Stimulated activated CD4-positive, alpha-beta T cell treated with anti-CD3 and anti-CD28 coated beads, TNF-alpha, amount 100 ng/mL, for 4 hours (primary cell): ENCODE measurements at places on chromosomes 3 and 15.

- DNase-seq, result no peak
Observed at GRCh38 chr15:38320866-38321265, 68.2 kb downstream of the SPRED1 start.

DNA sequence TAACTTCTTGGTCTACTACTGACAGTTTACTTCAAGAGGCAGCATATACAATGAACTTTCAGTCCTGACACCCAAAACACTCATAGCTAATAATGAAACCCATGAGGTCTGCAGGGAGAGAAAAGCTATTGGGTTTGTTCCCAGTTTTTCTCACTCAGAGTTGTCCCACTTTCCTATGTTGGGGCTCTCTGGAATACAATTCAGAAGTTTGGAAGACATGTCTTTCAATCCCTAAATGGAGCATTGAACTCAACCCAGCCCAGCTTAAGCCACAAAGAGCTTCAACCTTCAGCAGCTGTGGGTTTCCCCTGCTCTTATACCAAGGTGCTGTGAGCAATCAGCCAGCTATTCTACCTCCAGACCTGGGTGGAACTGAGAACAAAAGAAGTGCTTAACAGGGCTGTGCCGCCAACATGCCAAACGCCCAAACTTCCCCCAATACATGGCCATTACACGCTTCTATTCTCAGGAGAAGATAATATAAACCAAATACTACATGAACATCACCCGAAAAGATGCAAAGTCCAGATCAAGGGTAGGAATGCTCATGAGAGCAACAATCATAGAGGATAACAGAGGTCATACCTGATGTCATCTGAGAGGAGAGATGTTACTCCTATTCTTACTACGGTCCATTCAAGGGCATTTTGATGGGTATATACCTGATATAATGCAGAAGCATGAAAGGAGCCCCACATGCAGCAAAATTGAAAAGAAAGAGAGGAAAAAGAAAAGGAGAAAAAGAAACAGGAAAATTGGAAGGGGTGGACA, 131.2 kb upstream of the TGFBR2 start:
- DNase-seq, result no peak

GRCh38 chr3:184037816-184038215, 6.3 kb downstream of the HTR3D start:
- no peak for DNase-seq

DNA sequence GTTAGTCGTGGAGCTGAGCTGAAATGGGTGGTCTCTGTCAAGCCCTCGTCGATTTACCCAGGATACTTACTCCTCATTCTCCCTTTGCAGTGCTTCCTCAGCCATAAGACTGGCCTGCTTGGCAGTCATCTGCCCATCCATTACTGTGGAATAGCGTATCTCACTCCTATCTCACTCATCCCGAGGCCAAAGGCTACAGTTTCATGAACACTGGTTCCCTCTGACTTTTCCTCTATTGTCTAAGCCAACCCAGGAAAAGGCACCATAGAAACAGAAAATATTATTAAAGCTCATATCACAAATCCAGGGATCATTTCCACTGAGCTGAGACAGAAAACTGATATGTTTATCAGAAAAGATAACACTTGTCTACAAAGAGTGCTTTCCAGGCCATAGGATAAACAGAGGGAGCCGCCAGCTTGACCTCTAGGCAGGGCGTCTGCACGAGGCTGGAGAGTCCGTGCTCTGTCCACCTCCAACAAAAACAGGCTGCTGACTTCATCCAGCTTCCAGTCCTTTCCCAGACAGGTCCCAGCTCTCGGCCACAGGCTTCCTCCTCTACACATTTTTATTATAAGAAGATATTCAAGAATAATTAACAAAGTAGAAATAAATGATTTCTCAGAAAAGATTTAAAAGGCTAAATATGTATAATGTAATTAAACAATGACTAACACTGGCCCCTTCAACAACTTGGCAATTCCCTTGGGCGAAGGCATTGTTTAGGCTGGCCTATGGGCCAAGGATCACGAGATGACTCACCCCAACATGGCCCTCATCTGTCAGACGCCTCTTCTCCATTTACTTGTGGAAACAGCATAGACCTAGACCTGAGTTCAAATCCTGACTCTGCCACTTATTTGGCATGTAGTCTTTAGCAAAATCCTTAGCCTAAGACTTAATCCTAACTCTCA, 27.4 kb upstream of the BOC start:
- DNase-seq, result no peak

GRCh38 chr15:47877836-47878235, 160.5 kb downstream of the SEMA6D start:
- no peak for DNase-seq

- no peak for DNase-seq
Observed at GRCh38 chr3:117873249-117873600, 1161.4 kb downstream of the IGSF11 start.

GRCh38 chr3:52682016-52682415, 3.7 kb downstream of the PBRM1 start:
- no peak for DNase-seq

GRCh38 chr15:65183865-65184159, 1.3 kb downstream of the CLPX start:
- DNase-seq, result no peak

- no peak for DNase-seq
Observed at GRCh38 chr15:39286706-39287105, 294.2 kb upstream of the THBS1 start.

GRCh38 chr3:194270627-194271459, 80.3 kb downstream of the CPN2 start:
- no peak for DNase-seq

- no peak for DNase-seq
Observed at GRCh38 chr3:192482391-192482790, 244.9 kb downstream of the FGF12 start.

DNA sequence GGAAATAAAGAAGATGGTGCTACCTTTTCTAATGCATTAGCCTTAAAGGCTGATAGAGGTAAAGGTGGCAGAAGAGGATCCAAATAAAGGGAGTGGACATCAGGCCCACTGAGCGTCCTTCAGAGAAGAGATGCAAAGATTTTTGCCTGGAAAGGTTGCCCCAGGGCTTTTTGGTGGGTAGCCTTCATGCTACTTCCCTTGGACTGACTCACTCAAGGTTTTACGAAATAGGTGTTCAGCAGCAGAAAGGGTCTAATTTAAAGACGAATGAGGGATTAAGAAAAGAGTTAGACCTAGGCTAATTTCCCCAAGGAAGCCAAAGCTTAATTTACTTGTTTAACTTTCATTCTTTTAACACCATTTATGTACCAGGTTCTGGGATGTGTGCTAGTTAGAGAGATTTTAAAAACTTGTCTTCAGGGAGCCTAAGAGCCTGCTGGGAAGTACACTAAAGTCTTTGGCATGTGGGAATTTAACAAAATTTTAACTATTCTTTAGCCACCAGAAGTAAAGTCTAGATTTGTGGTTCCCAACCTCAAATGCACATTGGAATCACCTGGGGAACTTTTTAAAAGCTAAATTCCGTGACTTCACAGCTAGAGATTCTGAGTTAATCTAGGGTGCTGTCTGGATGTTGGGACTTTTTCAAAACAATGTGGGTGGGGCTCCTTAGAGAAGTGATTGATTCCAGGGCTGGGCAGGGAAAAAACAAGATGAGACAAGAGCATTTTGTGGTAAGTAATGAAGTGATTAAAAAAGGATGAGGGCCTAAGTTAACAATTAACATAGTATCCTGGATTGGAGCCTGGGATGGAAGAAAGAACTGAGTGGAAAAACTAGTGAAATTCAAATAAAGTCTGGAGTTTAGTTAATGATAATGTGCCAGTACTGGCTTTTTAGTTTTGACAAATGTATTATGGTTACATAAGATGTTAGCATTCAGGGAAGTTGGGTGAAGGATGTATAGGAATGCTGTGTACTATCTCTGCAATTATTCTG, 3.4 kb downstream of the IL20RB start:
- no peak for DNase-seq

- no peak for DNase-seq
Observed at GRCh38 chr3:54014067-54014466, 108.3 kb upstream of the CACNA2D3 start.

- no peak for DNase-seq
Observed at GRCh38 chr3:190692256-190692655, 170.2 kb downstream of the GMNC start.

GRCh38 chr3:42182555-42182954, 83.4 kb downstream of the CCK start:
- DNase-seq, result no peak

DNA sequence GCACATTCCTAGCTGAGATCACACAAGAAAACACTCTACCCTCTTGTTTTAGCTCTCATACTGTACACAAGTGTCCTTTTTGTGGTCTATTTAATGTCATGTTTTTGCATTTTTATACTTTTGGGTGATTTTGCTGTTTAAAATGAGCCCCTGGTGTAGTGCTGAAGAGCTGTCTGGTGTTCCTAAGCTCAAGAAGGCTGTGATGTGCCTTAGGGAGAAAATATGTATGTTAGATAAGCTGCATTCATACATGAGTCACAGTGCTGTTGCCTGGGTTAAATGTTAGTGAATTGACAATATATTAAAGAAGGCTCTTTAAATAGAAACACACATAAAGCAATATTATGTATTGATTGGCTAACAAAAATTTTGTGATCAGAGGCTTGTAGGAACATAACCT, 387.4 kb upstream of the C2CD4B start:
- no peak for DNase-seq

- DNase-seq, result no peak
Observed at GRCh38 chr3:85781806-85782205, 823.0 kb downstream of the CADM2 start.
